ENCODE measurements at places on chromosomes 12 and 14.

GRCh38 chr12:126572170-126572569, 1506.9 kb downstream of the AACS start:
- no peak for DNase-seq

GRCh38 chr14:52661314-52661713, 34.0 kb downstream of the ERO1A start:
- no peak for DNase-seq

DNA sequence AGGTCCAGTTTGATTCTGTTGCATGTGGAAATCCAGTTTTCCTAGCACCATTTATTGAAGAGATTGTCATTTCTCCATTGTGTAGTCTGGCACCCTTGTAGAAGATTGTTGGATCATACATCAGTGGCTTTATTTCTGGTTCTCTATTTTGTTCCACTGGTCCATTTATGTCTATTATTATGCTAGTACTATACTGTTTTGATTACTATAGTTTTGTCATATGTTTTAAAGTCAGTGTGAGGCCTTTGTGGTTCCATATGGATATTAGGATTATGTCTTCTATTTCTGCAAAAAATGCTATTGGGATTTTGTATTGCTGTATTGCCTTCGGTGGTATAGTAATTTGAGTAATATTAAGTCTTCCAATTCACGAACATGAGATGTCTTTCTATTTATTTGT, 51.4 kb downstream of the LEMD3 start:
- no peak for DNase-seq

- no peak for DNase-seq
Measured at GRCh38 chr14:105065280-105066228, at the start of gene GPR132. GPR132 (minus strand) TSS chr14:105065430; CDS start chr14:105055420, 10,010 bp downstream.

GRCh38 chr12:75813072-75813471, 218.5 kb downstream of the PHLDA1 start:
- no peak for DNase-seq

DNA sequence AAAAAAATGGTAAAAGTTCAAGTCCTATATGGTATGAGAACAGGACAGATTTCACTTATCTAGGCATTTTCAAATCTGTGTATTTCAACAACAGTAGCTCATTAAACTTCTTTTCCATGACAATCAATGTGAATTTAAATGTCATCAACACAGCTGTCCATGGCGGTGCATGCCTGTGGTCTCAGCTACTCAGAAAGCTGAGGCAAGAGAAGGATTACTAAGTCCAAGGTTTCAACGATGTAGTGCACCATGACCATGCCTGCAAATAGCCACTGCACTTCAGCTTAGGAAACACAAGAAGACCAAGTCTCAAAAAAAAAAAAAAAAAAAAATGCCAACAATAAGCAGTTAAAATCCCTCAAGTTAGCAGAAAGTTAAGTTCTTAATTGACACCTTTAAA, 214.6 kb downstream of the C12orf50 start:
- no peak for DNase-seq

DNA sequence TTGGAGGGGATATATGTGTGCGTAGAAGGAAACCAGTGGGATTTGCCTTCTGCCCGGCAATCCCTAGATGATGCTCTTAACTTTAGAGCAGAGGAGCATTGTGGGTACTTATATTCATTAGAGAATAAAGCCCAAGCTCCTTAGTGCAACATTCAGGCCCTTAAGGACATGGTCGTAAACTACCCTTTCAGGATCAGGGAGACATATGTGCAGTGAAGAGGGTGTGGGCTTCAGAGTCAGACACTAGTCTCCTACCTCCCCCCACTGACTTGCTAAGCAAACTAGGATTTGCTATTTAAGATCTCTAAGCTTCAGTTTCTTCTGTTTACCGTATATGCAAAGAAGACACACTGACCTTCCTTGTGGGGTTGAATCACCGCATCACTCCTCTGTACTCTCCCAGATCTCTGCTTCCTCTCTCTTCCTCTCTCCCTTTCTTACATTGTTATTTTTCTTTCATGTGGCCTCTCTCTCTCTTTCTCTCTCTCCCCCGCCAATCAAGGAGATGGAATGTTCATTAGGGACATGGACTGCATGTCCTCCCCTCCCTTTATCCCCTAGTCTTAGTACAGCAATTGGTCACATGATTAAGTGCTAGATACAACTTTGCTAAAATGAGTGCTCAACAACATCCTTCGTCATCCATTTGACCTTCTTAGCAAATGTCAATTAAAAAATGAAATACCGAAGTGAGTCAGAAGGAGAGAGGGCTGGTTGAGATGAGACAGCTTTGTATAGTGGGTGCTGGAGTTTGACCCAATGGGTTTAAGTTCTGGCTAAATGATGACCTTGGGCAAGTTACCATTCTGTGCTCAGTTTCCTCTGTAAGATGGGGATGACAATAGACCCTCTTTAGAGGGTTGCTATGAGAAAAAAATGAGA, 91.7 kb downstream of the TMX1 start:
- DNase-seq = no peak

DNA sequence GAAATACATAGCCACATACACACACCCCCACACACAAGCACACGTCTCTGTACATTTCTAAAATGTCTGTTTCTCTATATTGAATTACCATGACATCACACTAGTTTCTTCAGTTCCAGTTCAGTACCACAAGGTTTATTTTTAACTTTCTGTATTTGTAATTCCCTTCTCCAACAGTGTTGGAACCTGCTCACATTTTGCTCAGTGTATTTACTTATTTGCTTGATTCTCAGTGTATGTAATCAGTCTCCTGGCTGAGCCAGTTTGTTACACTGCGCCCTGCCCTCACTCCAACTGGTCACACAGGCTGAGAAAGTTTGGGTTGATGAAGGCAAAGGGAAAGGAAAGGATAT, 67.1 kb downstream of the MON2 start:
- DNase-seq = no peak

DNA sequence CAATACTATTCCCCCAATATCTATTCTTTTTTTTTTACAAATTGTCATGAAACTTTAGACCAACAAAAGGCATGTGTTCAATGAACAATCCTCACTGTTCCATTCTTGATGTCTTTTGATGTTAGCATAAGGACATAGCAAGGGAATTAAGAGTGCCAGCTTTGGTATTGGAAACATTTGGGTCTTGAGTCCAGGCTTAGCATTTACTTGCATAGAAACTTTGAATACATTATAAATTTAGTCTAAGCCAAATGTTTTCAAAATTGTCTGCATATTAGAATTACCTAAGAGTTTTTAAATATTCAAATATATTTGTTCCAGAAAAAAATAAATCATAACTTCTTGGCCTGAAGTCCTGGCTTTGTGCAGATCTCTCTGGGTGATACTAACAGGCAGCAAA, 406.5 kb downstream of the LRFN5 start:
- no peak for DNase-seq

DNA sequence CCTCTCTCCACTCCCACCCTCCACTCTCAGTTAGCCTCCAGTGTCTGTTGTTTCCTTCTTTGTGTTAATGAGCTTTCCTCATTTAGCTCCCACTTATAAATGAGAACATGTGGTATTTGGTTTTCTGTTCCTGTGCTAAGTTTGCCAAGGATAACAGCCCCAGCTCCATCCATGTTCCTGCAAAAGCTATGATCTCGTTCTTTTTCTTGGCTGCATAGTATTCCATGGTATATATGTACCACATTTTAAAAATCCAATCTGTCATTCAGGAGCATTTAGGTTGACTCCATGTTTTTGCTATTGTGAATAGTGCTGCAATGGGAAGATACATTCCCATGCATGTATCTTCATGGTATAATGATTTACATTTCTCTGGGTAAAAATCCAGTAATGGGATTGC, 2.8 kb upstream of the WASHC4 start:
- DNase-seq = no peak

DNA sequence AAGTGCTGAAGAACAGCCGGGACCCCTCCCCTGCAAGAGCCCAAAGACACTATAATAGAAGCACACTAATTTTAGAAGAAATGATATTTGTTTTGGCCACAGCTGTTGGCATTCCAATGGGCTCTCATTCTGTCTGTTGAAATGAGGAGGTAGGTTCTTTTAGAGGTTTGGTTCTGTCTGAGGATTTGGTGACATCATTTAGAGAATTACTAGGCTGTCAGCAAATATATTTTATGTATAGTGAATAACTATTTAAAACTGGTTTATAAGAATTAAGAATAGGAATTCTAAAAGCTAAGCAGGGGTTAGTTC, 200.7 kb upstream of the SLC38A2 start:
- no peak for DNase-seq

DNA sequence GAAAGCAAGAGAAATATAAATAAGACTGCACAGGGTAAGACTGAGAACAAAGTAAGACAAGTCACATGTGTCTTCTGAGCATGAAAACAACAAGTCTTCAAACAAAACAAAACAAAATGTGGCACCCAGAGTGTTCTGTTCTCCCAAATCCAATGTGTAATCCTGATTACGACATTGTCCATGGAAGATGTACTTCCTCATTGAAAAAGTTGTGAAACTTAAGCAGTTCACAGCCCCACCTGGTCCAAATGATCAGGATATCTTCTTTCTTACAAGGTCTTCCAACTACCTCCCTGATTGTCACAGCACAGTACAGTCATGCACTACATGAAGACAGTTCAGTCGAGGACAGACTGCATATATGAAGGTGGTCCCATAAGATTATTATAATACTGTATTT, 23.3 kb upstream of the NEK9 start:
- DNase-seq = no peak
